ENCODE measurements at places on chromosomes 5 and 9. TPM values are rescaled to one million over a fixed set of nuclear protein-coding genes. Genes with fewer than 3 reads are reported as not detected.

CCL28 gene
- total RNA-seq, result 2.0 TPM

LRRC14B gene
- not detected for total RNA-seq

PCDHGA7 gene
- 0.65 TPM for total RNA-seq

WDR55 gene
- 30.4 TPM for total RNA-seq

SEMA5A gene
- total RNA-seq, result 0.31 TPM

CKMT2 gene
- total RNA-seq, result 0.16 TPM

FEM1C gene
- total RNA-seq, result 10.8 TPM

TMC1 gene
- 1.3 TPM for total RNA-seq

ANGPTL2 gene
- 14.6 TPM for total RNA-seq

FGF1 gene
- total RNA-seq, result 0.44 TPM

ADAMTSL1 gene
- 19.6 TPM for total RNA-seq

All from bladder microvascular endothelial cell (primary cell).